ENCODE measurements at places on chromosomes 1 and 21.

GRCh38 chr1:237507005-237507404 is 383.7 kb downstream of the ZP4 start:
- DNase-seq = no peak

DNA sequence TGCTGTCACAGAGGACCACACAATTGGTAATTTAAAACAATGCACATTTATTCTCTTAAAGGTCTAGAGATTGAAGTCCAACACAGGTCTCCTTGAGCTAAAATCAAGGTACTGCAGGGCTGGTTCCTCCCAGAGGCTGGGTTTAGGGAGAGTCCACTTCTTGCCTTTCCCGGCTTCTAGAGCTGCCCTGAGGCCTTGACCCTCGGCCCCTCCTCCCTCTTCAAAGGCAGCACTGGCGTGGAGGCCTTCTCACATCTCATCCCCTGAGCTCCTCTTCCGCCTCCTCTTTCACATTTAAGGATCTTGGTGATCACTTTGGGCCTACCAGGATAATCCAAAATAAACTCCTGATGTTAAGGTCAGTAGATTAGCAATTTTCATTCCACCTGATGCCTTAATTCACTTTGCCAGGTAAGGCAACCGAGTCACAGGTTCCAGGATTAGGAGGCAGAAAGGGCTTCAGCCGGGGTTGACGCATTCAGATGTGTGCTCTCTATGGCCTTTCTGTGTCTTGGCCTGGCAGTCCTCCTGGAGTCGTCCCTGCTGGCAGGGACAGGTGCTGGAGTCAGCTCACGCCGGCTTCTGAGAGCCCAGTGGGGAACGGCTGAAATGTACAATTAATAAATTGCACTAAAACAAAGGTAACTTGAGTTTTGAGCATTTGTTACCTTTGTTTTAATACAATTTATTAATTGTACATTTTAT is 61.2 kb upstream of the ABCG1 start:
- DNase-seq = no peak

- DNase-seq = no peak
Measured at GRCh38 chr1:205111354-205111753, 10.4 kb downstream of the RBBP5 start.

GRCh38 chr1:81682490-81682889 is 118.2 kb upstream of the ADGRL2 start:
- no peak for DNase-seq

DNA sequence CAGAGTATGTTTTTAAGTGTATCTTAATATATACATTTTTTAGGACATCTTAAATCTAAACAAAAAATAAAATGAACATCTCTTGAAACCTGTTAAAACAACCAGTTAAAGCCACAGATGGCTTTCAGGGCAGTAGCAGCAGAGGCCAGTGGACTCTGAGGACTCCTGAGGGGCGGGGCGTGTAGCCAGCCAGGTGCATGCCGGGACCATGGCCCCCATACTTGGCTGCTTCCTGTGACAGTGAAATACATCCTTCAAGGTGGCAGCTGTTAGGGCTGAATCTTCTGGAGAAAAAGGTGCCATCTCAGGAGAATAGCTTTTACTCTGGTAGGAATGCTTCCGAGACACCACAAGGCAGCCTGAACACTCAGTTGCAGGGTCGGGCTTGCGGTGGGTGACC is 9.6 kb downstream of the RHOU start:
- DNase-seq = no peak

GRCh38 chr1:26005434-26006105 is 7.7 kb upstream of the PAFAH2 start:
- no peak for DNase-seq

All from NCI-H1436 (cell line).